Muscle of leg (tissue), 16 donors: ENCODE measurements at places on chromosomes 5 and 9. TPM values are rescaled to one million over a fixed set of nuclear protein-coding genes. Genes with fewer than 3 reads are reported as not detected.

DNA sequence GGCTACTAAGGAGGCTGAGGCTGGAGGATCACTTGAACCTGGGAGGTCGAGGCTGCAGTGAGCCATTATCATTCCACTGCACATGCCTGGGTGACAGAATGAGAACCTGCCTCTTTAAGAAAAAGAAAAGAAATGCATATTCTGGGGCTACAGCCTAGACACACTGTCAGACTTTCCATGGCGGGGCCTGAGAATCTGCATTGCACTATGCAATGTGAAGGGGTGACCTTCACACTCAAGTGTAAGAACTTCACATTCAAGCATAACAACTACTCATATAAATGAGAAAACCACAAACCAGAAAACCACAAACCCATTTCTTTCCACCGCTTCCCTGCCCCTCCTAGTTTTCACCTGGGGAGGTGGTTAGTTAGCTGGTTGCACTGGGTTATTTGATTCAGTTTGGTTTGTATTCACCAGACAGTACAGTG, 18.0 kb upstream of the FBP2 start:
- no peak for DNase-seq

DNA sequence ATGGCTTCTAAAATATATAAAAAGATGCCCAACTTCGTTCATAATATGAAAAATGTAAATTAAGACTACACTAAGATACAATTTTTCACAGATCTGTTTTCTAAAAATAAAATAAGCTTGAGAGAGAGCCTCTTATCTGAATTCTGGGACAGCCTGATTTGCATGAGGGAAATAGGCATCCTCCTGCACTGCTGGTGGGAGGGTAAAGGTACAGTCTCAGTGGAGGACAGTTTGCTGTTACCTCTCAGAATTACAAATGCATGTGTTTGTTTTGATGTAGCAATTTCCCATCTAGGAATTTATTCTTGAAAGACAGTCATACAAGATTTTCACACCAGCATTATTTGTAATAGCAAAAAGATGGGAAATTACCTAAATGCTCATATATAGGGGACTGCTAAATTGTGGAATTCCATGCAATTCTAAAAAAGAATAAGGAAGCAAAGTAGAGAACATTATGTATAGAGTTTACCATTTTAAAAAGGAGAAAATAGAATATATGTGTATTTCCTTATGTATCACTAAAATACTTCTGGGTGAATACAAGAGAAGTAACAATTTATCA, 75.7 kb downstream of the ZSWIM6 start:
- DNase-seq: no peak

The IL3 gene
- total RNA-seq: not detected

The EEIG1 gene
- 5.1 TPM for total RNA-seq

DNA sequence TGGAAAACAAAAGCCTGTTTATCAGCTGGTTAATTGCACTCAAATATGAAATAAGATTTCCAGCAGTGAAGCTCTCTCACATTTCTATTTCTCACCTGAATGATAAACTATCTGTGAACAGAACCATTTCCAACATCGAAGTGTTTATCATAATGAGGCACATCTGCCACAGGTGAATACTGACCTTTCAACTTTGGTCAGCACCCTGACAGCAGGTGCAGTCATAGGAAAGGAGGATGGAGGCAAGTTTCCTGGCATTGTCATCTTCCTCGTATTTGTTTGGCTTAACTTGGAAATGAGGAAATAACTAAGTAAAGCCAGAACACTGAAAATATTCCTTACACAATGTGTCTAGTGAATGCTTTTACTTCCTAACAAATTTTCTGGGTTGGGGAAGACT, 716.4 kb downstream of the NR2F1-AS1 start:
- no peak for DNase-seq

The SPEF2 gene
- 8.8 TPM for total RNA-seq
